ENCODE measurements at places on chromosomes 12 and 14.

- H3K27me3 ChIP-seq: no peaks in the 10 kb centered on the region
- H3K36me3 ChIP-seq: no peaks in the 10 kb centered on the region
- no peak for DNase-seq
- H3K4me1 ChIP-seq: peaks cover 2% of the 10 kb centered on the region
Measured at GRCh38 chr14:99468081-99468480, 12.6 kb downstream of the SETD3 start.

GRCh38 chr12:65822732-65823512 lies 1.4 kb upstream of the HMGA2 start:
- peak; percentile 75 for DNase-seq
- peak overlapping the region; percentile 70 for H3K4me3 ChIP-seq
- H3K27me3 ChIP-seq: no peaks in the 10 kb centered on the region
- peak overlapping the region; percentile 84 for H3K27ac ChIP-seq
- no peaks in the 10 kb centered on the region for H3K36me3 ChIP-seq
- H3K4me1 ChIP-seq: peaks cover 10% of the 10 kb centered on the region

GRCh38 chr14:56004786-56005185 lies 113.4 kb upstream of the PELI2 start:
- H3K36me3 ChIP-seq: no peaks in the 10 kb centered on the region
- 0 out of 2 replicates have a peak overlapping the region, but pooled peaks have one; percentile 8 for H3K4me3 ChIP-seq

GRCh38 chr12:97503073-97503855 lies 40.7 kb downstream of the RMST start:
- no peak for DNase-seq
- no peak overlapping the region for H3K27ac ChIP-seq
- H3K36me3 ChIP-seq: no peaks in the 10 kb centered on the region
- peaks cover 18% of the 10 kb centered on the region for H3K4me1 ChIP-seq
- no peaks in the 10 kb centered on the region for H3K27me3 ChIP-seq

DNA sequence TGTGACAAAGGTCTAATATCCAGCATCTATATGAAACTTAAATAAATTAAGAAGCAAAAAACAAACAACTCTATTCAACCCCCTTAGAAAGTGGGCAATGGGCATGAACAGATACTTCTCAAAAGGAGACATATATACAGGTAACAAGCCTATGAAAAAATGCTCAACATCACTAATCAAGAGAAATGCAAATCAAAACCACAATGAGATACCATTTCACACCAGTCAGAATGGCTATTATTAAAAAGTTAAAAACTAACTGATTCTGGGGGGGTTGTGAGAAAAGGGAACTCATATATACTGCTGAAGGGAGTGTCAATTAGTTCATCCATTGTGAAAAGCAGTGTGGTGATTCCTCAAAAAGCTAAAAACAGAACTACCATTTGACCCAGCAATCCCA lies 198.9 kb downstream of the BMP4 start:
- no peaks in the 10 kb centered on the region for H3K4me1 ChIP-seq
- no peaks in the 10 kb centered on the region for H3K27me3 ChIP-seq
- no peaks in the 10 kb centered on the region for H3K36me3 ChIP-seq
- no peak overlapping the region for H3K4me3 ChIP-seq

DNA sequence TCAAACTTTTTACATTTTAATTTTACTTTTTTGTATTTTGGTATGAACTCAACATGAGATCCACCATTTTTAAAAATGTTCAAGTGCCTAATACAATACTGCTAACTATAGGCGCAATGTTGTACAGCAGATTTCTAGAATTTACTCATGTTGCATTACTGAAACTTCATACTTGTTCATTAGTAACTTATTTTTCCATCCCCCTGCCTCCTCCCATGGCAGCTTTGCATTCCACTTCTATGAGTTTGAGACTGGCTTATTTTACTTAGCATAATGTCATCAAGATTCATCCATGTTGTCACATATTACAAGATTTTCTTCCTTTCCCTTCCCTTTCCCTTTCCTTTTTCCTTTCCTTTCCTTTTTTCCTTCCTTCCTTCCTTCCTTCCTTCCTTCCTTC lies 825.9 kb downstream of the SLC16A7 start:
- no peak overlapping the region for H3K4me3 ChIP-seq
- no peak for DNase-seq
- H3K4me1 ChIP-seq: no peaks in the 10 kb centered on the region
- H3K36me3 ChIP-seq: no peaks in the 10 kb centered on the region
- no peaks in the 10 kb centered on the region for H3K27me3 ChIP-seq
- H3K27ac ChIP-seq: no peak overlapping the region

DNA sequence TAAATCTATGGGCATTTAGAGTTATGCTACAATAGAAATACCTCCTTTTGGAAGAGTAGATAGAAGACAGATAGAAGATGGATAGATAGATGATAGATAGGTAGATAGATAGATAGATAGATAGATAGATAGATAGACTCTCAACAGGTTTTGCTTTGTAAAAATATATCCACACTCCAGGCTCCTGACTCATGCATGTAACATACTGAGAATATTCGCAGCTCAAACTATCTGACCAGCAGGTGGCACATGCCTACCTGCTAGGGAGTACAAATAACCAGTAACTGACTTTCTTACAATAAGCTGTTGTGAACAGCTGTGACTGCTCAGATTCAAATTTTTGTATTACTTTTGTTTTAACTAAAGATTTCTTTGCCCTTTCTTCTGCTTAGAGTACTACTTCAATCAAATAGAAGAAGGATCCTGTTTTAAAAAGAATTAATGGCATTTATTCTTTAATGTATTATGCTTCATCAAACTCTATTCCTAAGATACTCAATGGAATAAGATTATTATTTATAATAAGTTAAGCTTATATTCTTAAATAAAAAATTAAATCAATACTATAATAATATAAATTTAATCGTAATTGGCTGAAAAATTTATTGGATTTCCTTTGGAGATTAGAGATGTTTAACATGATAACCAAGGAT lies 15.8 kb upstream of the CPNE8 start:
- no peaks in the 10 kb centered on the region for H3K36me3 ChIP-seq
- H3K4me3 ChIP-seq: no peak overlapping the region
- H3K27ac ChIP-seq: no peak overlapping the region
- no peaks in the 10 kb centered on the region for H3K4me1 ChIP-seq
- no peaks in the 10 kb centered on the region for H3K27me3 ChIP-seq
- DNase-seq: peak; percentile 70

DNA sequence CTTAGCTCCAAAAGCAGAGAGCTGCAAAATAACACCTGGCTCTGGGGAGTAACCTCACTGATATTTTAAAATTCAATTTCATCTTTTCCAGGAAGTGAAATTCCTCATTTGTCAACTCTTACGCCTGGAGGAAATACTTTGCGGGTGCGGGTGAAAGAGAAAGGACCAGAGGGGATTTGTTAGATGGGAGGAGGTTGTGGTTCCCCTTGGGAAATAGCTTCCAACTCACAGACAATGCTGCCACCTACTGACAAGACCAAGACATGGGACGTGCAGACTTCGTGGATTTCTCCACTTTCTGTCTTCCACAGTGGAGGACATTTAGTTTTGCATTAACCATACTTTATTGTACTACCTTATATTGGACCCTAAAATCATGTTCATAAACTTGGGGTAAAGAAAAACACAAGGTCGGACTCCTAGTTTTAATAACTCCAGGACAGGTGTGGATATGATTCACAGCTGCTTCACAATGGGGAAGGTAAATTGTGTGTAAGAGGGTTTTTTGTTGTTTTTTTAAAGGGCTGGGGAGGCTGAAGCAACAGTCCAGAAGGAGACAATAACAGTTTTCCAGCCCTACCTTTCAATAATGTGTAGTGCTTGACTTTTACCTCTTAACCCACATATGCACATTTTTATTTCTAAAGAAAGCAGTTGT lies 10.8 kb downstream of the FBXL14 start:
- no peaks in the 10 kb centered on the region for H3K4me1 ChIP-seq
- H3K36me3 ChIP-seq: no peaks in the 10 kb centered on the region
- no peak overlapping the region for H3K27ac ChIP-seq
- no peaks in the 10 kb centered on the region for H3K27me3 ChIP-seq

DNA sequence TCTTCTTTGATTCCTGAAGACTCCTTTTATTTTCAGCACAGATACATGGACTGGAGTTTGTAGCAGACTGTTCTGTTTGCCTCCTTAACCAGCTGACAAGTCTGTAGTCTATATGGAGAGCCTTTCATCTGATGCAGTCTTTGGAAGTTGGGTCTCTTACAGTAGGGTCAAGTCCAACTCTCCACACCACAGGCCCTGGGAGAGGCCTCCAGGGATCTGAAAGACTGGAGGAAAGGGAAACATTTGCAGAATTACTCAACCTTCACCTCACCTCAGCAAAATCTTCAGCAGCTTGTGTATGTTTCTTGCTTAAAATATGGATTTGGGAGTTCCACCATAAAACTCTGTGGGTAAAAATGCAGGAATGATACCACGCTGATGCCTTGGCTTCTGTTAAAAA lies 188.4 kb downstream of the MSRB3 start:
- no peak overlapping the region for H3K27ac ChIP-seq
- H3K27me3 ChIP-seq: no peaks in the 10 kb centered on the region
- no peaks in the 10 kb centered on the region for H3K36me3 ChIP-seq
- H3K4me3 ChIP-seq: no peak overlapping the region
- DNase-seq: no peak
- H3K4me1 ChIP-seq: no peaks in the 10 kb centered on the region

GRCh38 chr14:61111209-61111665 lies 130.2 kb downstream of the SLC38A6 start:
- DNase-seq: no peak
- no peak overlapping the region for H3K27ac ChIP-seq
- H3K4me1 ChIP-seq: no peaks in the 10 kb centered on the region
- no peaks in the 10 kb centered on the region for H3K27me3 ChIP-seq

GRCh38 chr12:126895951-126896913 lies 1370.7 kb upstream of the TMEM132C start:
- no peak for DNase-seq
- H3K36me3 ChIP-seq: no peaks in the 10 kb centered on the region
- H3K4me3 ChIP-seq: no peak overlapping the region
- H3K4me1 ChIP-seq: no peaks in the 10 kb centered on the region
- H3K27me3 ChIP-seq: no peaks in the 10 kb centered on the region
- no peak overlapping the region for H3K27ac ChIP-seq

DNA sequence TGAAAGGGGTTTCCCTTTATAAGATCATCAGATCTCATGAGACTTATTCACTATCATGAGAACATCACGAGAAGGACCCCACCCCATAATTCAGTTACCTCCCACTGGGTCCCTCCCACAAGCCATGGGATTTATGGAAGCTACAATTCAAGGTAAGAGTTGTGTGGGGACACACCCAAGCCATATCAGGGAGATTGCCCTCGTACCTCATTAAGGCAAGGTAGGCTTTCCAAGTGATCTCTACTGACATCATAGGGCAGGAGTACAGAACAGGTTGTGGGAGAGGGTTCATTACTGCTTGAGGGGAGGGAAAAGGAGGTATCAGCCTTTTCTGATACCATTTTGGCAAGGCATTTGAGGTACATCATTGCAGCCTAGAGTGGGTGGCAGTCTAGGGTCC lies 524.6 kb downstream of the PRKD1 start:
- no peak overlapping the region for H3K27ac ChIP-seq
- no peak overlapping the region for H3K4me3 ChIP-seq
- DNase-seq: no peak
- H3K4me1 ChIP-seq: no peaks in the 10 kb centered on the region
- H3K36me3 ChIP-seq: no peaks in the 10 kb centered on the region

GRCh38 chr14:20808162-20808483 lies 5.5 kb upstream of the RNASE1 start:
- H3K27ac ChIP-seq: no peak overlapping the region
- no peaks in the 10 kb centered on the region for H3K36me3 ChIP-seq
- no peak overlapping the region for H3K4me3 ChIP-seq
- H3K4me1 ChIP-seq: peaks cover 38% of the 10 kb centered on the region

- no peaks in the 10 kb centered on the region for H3K36me3 ChIP-seq
- no peak overlapping the region for H3K27ac ChIP-seq
- H3K4me3 ChIP-seq: no peak overlapping the region
- no peaks in the 10 kb centered on the region for H3K4me1 ChIP-seq
Measured at GRCh38 chr14:92224358-92224954, 98.5 kb upstream of the SLC24A4 start.

- no peaks in the 10 kb centered on the region for H3K36me3 ChIP-seq
- DNase-seq: no peak
- H3K27ac ChIP-seq: no peak overlapping the region
- no peaks in the 10 kb centered on the region for H3K4me1 ChIP-seq
- no peak overlapping the region for H3K4me3 ChIP-seq
Measured at GRCh38 chr14:98751110-98751509, 520.9 kb downstream of the BCL11B start.

GRCh38 chr12:15131431-15131830 lies 89.8 kb downstream of the RERG start:
- no peaks in the 10 kb centered on the region for H3K4me1 ChIP-seq
- H3K27ac ChIP-seq: no peak overlapping the region
- H3K36me3 ChIP-seq: no peaks in the 10 kb centered on the region

DNA sequence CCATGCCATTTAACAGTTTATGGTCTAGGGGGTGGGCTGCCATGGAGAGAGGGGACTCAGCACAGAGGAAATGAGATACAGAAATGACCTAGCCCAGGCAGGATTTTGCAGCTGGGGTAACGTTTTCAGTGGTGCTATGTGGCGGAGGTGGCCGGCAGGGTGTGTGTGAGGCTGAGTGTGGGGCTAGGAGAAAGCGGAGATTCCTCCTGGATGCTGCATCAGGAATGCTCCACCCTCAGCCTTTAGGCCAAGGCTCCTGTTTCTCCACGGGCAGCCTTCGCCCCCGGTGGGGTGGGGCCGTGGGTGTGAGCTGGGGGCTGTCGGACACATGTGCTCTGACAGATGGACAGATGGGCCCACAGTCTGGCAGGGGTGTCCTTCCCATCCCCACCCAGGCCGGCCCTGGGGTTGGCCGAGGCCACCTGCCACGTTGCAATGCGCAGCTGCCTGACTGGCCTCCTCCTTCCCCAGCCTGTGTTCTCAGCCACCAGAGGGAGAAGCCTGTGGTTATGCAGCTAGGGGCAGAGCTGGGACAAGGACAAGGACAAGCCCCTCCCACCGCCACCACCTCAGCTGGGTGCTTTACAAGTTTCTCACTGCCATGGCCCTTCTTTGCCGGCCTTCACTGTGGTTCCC lies 44.3 kb downstream of the TEAD4 start:
- H3K27ac ChIP-seq: peak overlapping the region; percentile 51
- no peaks in the 10 kb centered on the region for H3K4me1 ChIP-seq
- no peaks in the 10 kb centered on the region for H3K27me3 ChIP-seq
- peak; percentile 27 for DNase-seq
- H3K36me3 ChIP-seq: peaks cover 1% of the 10 kb centered on the region
- H3K4me3 ChIP-seq: no peak overlapping the region

GRCh38 chr14:25250516-25250915 lies 200.6 kb upstream of the STXBP6 start:
- no peak overlapping the region for H3K4me3 ChIP-seq
- H3K36me3 ChIP-seq: no peaks in the 10 kb centered on the region
- H3K4me1 ChIP-seq: no peaks in the 10 kb centered on the region
- DNase-seq: no peak

GRCh38 chr14:102019006-102019540 lies 54.7 kb downstream of the DYNC1H1 start:
- H3K4me3 ChIP-seq: no peak overlapping the region
- no peaks in the 10 kb centered on the region for H3K27me3 ChIP-seq
- no peak overlapping the region for H3K27ac ChIP-seq
- H3K36me3 ChIP-seq: peaks cover 1% of the 10 kb centered on the region
- no peak for DNase-seq
- H3K4me1 ChIP-seq: no peaks in the 10 kb centered on the region

All from Caco-2 (cell line).